ENCODE measurements at places on chromosomes 6 and 20.

GRCh38 chr6:97422171-97422570 is 139.2 kb upstream of the MMS22L start:
- DNase-seq, result no peak

DNA sequence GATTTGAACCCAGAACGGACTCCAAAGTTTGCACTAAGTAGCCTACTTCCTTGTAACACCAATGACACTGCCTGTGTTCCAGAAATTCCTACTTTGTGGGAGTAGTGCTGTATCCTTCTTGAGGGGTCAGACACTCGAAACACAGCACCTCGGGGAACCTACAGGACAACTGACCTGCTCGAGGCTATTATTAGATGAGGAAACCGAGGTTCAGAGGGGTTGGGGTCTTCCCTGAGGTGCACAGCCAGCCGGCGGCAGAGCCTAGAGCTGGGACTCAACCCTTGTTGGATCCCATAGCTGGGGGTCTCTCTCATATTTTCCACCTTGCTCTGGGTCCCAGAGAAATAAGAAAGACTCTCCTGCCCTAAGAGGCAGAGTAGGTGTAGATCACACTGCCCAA is 89.8 kb upstream of the PTPN1 start:
- no peak for DNase-seq

DNA sequence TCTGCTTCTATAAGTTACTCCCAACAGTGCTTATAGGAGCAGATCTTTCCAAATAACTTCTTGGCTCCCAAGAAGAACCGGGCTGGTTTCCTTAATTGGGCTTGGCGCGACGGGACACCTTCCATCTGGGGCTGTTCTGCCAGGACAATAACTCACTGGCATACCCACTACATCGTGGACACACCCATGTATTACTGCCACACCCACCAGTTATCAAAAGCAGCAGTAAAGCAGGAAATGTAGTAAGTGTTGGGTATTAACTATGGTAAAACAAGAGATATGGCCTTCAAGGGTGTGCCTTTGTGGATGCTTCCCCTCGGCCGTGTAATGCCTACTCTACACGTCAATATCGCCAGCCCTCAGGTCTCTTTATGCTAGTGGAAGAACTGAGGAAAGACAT is 24.7 kb downstream of the CNKSR3 start:
- DNase-seq, result no peak

DNA sequence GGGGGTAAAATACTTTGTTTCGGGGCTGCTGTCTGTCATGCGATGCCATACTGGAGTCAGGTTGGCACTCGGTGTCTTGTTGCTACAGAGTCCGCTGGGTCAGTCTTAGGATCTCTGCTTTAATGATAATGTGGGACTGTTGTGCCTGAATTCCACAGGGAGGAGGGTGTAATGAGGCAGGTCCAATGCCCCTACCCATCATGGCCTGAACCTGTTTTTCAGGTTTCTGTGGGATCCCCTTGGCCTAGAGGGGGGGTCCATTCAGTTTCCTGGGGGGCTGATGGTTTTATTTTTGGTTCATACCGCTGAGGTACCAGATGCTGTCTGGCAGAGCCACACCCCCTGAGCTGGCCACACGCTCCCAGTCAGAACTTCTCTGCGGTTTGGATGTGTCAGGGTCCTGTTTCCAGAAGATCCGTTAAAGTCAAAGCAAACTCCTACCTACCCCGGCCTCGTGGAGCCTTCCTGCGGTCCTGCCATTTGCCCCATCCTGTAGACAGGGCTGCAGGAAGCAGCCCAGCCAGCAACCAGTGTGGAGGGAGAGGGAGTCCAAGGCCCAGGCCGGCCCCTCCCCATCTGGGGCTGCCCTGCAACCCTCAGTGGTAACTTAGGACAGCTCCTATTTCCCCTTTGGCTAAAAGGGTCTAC is 69.7 kb downstream of the TCP11 start:
- no peak for DNase-seq

- DNase-seq, result no peak
These were observed 53.8 kb downstream of the TRIM38 start for GRCh38 chr6:26016245-26016962.

DNA sequence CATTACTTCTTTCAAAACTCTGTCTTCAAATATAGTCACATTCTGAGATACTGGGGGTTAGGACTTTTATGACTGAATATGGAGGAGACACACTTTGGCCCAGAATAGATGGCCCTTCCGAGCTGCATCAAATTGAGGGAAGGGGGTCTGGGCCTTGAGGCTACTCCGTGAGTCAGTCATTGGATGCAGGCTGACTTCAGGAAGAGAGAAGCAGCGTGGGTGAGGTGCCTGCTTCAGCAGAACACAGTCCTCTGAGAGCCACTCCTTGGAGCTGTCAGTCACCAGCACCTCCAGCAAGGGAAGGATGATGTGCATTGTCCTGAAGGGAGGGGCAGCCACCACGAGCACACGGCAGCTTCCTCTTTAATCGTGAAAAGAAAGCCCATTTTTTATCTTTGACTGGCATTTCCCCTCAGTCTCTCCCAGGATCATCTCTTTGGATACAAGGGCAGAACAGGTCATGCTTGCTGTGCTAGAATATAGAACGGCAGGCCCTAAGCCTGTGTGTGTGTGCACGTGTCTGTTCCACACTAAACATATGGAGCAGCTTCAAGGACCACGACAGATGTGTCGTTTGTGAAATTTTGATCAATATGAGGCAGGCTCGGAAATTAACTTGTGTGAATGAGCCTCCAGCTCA is 721.6 kb downstream of the KIF16B start:
- no peak for DNase-seq

DNA sequence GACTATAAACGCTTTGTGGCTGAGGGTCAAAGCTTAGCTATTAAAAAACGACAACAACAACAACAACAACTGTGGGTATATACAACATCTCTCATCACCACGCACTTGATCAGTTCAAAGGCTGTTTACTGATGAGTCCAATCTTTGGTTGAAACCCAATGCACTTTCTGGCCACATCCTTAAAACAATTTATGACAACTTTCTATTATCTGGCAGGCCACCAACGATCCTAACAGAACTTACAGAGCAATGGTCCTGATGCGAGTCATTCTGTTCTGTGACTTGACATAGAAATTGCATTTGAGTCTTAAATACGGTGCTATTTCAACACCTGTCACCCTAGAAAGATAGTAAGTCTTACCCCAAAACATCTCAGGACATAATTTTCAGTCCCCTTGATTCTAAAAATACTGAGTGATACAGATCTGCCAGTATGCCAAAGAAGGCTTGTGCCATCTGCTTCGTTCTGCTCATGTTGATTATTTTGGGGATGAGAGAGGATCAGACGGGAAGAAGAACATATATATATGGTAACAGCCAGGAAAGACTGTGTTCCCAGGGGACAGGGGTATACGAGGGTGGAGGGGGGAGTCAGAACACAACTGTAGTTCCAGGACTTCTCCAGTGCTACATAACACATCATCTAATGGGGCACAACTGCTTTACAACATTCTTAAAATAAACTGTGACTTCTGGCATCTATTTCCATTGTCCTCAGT is 55.8 kb downstream of the PLAGL1 start:
- DNase-seq, result no peak

- DNase-seq, result no peak
These were observed 118.8 kb downstream of the BMP5 start for GRCh38 chr6:55756531-55757031.

DNA sequence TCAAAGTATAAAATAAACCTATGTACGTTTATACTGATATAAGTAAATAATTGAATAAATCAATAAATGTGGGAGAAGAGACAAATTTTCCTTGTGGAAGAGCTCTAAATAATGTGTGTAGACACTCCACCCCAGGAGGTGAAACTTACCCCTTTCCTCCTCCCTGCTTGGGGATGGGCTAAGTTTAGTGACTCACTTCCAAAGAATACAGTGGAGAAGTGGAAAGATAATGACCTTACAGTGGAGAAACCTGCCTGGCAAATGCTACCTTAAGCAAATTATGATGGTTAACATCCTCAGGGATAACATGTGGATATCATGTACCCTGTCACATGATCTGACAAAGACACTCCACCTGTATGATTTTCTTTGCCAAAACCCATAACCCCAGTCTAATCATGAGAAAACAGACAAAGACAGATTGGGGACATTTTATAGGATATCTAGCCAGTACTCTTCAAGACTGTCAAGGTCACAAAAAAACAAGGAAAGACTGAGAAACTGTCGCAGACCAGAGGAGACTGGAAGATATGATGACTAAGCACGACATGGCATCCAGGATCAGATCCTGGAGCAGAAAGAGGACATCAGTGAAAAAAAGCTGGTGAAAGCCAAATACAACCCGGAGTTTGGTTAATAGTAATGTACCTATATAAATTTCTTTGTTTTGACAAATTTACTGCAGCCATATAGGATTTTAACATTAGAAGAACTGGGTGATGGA is 195.5 kb upstream of the PRDM1 start:
- no peak for DNase-seq

GRCh38 chr20:50136822-50137599 is 16.5 kb downstream of the PEDS1 start:
- DNase-seq, result no peak

- no peak for DNase-seq
These were observed 56.4 kb upstream of the RPS6KA2 start for GRCh38 chr6:166683477-166683876.

DNA sequence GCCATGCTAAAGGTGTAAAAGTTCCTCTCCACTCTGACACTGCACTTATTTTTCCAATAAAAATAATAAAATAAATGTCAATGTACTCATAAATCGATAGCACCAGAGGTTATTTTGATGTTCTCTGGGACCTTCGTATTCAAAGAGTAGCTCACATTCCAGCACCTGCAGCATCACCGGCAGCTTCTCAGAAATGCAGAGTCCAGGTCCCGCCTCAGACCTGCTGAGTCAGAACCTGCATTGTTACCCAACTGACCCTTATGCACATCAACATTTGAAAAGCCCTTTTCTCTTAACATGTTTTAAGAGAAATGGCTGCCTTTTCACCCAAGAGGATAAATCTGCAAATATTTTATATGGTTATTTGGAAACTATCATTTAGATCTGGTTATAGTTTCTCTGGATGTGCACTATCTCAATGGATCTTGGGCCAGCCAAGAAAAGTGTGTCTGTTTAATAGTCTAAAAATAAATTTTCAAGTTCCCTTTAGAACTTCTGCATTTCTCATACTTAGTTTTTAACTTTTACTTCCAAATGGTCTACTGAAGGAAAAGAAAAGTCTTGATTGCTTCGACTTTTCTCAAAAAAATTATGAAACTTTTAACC is 216.2 kb upstream of the PRDM1 start:
- no peak for DNase-seq

DNA sequence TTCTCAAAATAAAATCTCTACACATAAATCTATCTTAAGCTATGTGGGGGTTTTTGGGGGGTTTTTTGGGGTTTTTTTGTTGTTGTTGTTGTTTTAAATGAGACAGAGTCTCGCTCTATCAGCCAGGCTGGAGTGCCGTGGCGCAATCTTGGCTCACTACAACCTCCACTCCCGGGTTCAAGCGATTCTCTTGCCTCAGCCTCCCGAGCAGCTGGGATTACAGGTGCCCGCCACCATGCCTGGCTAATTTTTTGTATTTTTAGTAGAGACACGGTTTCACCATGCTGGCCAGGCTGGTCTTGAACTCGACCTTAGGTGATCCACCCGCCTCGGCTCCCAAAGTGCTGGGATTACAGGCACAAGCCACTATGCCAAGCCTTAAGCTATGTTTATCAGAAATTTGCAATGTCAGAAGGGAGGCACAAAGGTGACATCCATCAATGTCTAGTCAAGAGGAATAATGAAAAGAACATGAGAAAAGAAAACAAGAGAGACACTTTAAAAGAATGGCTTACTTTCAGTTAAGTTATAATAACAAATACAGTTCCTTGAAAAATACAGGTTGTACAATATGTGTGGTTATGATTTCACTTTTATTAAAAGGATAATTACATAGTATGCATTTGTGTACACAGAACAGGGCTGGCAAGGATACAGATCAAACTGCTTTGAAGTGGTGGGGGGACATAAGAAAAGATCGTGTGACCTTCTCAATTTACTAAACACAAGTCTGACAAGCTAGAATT is 28.6 kb downstream of the SLC23A2 start:
- DNase-seq, result no peak

GRCh38 chr6:19083801-19084200 is 696.7 kb downstream of the RNF144B start:
- no peak for DNase-seq

- DNase-seq, result no peak
These were observed 7.7 kb downstream of the RALY start for GRCh38 chr20:34001378-34001777.

DNA sequence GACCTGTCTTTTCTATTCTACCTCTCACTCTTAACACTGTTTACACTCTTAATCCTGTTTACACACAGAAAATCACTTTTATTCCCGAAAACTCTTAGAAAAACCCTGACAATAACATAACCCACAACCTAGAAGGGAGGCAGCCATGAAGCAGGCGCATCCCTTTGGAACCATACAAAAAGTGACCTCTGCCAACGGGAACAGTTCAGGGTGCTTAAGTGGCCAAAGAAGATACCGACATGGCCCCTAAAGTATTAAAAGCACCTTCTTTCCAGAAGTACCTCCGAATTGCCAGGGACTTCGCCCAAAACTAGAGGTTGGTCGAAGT is 490 bp downstream of the MMUT start:
- DNase-seq, result no peak

GRCh38 chr6:170117111-170117972 is 173.5 kb downstream of the DLL1 start:
- DNase-seq, result no peak
